ENCODE measurements at places on chromosomes 1 and 21.

DNA sequence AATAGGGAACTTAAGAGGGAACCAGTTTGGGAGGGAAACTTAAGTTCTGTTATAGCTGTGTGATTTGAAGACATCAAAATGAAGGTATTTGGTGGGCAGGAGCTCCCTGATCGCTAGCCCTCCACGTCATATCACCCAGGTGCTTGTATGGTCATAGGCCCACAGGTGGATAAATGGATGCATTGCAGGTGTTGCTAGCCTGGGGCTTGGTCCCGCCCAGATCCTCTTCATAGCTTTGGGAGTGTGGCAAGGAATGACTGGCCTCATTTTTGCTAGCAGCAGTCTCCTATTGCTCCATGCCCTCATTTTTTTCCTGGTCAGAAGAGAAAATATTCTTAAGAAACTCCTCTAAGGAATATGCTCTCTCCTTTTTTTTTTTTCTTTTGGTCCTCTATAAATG, 11.3 kb downstream of the GNPAT start:
- no peak for DNase-seq

- DNase-seq: no peak
These were observed 15.4 kb upstream of the GPR37L1 start for GRCh38 chr1:202107321-202107761.

DNA sequence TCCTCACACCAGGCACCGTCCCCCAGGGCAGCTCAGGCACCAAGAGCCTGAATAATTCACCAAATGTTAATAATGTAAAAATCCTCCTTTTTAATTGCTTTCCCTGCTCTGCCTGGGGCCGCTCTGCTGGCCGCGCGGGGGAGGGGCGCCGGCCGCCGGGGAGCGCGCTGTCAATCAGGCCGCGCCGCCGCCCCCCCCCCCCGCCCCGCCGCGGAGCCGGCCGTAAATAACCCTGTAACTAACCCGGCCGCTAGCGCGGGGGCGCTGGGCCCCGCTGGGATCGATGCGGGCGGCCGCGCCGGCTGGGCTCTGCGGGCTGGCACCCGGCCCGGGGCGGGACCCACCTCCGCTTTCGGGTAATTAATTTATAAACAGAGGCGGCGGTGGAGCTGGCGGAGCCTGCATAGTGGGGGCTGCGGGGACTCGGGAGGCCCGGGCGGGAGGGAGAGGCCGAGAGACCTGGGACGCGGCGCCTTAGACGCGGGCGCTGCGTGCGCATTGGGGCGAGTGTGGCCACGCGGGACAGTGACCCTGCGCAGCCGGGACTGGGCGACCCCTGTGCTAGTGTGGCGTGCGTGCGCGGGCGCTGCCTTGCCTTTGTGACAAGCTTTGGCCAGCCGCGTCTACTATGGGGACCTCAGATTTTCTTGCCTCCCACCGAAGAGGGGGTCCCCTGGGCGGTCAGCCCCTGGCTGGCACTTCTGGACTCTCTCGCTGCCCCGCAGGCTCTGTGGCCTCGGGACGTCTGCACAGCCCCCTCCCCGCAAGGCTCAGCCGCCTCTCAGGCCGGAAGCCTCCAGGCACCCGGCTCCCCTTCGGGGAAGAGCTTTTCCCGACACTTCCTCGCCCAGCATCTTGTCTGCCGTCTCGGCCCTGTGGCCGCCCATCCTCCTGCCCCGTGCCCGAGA, 16.6 kb downstream of the SAMD11 start:
- DNase-seq: peak; percentile 68

DNA sequence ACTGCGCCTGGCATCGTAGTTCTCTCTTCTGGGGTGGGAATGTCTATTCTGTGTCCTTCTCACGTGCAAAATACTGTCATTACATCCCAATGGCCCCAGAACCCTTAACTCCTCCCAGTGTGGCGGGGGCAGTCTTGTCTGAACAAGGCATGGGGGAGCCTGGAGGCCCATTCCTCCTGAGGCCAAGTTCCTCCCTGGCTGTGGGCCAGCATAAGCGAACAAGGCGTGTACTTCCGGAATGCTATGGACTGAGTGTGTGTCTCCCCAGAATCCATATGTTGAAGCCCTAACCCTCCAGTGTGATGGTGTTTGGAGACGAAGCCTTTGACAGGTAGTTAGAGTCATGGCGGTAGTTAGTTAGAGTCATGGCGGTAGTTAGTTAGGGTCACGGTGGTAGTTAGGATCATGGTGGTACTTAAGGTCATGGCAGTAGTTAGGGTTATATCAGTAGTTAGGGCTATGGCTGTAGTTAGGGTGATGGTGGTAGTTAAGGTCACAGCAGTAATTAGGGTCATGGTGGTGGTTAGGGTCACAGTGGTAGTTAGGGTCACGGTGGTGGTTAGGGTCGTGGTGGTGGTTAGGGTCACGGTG, 71.0 kb downstream of the PRKCZ start:
- no peak for DNase-seq

DNA sequence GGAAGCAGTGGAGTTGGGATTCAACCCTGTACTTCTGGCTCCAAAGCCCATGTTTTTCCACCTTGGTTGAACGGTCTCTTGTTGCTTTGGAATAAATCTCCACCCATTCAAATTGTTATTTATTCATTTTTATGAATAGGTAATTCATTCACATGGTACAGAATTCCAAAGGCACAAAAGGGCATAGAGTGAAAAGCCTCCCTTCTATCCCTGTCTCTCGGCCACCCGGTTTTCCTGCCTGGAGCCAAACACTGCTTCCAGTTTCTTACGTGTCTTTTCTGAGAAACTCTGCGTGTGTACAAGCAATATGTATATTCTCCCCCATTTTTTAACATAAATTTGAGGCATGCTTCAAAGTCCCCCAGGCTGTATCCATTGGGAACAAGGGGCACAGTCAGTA, 3.9 kb downstream of the EXTL1 start:
- no peak for DNase-seq

DNA sequence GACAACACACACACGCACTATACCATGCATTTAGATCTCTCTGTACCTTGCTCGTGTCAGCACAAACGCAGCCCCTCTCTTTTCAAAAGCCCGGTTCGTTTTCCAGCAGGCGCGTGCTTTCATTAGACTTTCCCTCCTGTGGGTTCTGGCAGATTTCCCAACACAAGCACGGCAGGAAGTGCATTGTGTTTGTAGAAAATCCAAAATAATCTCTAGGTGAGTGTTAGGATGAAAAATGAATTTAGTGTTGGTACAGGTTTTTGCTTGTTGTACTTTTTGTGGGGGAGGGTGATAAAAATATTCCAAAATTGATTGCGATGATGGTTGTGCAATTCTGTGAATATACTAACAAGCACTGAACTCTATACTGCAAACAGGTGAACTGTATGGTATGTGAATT, 54.1 kb upstream of the POFUT2 start:
- no peak for DNase-seq

- DNase-seq: no peak
These were observed 429 bp downstream of the SRRM1 start for GRCh38 chr1:24643363-24644099.

GRCh38 chr21:34911360-34911759, 137.7 kb downstream of the RUNX1 start:
- no peak for DNase-seq

GRCh38 chr1:153962088-153963029, 978 bp downstream of the SLC39A1 start:
- peak; percentile 48 for DNase-seq

GRCh38 chr1:199460933-199461332, 566.6 kb upstream of the NR5A2 start:
- peak; percentile 48 for DNase-seq

GRCh38 chr21:46620846-46621245, 14.6 kb upstream of the PRMT2 start:
- DNase-seq: no peak

GRCh38 chr1:89771991-89772560, 48.8 kb upstream of the LRRC8D start:
- DNase-seq: no peak

GRCh38 chr1:234437423-234438171, 41.4 kb downstream of the TARBP1 start:
- peak; percentile 1 for DNase-seq

DNA sequence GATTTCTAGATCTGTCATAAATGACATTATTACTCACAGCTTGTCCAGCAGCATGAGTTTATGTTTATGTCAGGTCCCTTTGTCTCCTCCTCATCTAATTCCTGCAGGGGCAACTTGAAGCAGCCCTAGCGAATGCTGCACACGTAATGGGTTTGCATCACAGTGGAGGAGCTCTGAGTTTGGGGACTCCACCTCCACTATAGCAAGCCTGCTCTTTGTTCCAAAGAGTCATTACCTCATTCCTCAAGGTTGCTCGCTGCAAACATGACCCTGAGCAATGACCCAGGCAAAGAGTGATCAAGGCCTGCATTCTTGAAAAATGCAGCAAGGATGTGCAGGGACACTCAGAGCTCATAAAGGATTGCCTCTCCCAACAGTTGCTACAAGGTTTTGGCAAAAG, 261.9 kb downstream of the HHIPL2 start:
- DNase-seq: no peak

- DNase-seq: no peak
These were observed 22.1 kb upstream of the POU2F1 start for GRCh38 chr1:167198518-167199133.

DNA sequence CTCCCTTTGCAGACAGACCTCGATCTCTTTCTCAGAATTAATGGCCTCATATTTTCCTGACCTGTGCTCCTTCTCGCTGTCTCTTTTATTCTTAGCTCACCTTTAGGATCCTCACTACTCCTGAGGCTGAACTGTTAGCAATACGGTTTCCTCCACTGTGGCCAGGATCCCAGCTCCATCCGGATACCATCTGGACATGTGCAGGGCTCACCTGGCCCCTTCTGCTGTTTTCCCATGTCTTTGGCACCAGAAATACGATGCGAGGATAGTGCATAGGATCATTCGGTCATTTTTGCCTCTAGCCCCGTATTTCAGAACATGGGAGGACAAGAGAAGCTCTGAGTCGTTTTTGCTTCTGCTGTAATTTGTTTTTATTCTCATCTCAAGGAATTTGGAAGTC, 108.5 kb upstream of the KIF26B start:
- no peak for DNase-seq

- peak; percentile 96 for DNase-seq
These were observed 350.9 kb downstream of the ST6GALNAC3 start for GRCh38 chr1:76425201-76426145.

GRCh38 chr1:235279694-235280093, 48.3 kb downstream of the ARID4B start:
- no peak for DNase-seq

GRCh38 chr1:22048351-22049192, 3.9 kb upstream of the CDC42 start:
- DNase-seq: no peak

GRCh38 chr1:17498214-17498613, 41.3 kb upstream of the ARHGEF10L start:
- no peak for DNase-seq

DNA sequence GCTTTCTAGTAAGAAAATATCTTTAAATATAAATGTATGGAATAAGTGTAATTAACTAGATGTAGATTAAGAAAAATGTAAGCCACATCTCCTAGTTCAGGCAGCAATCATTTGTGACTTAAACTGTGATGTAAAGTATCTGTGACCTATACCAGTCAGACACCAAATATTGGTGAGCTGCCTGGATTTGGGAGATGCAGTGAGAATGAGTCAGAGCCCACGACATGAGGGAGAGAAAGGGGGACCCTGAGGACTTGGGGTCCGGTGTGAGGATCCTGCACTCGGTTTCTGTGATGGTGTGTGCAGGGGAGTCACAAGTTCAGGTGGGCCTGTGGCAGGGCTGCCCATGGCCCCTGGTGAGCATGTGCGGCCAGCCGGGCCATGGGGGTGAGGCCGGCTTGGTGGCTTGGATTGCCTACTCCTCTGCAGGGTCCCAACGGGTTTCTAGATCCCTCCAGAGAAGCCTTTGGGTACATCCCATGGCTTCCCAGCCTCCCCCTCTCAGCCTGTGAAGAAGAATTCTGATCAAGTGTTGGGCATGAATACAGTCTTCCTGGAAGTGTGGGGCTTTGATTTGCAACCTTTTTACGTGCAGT, 19.0 kb upstream of the ABCG1 start:
- DNase-seq: peak; percentile 46

GRCh38 chr1:18931730-18932129, 24.7 kb downstream of the IFFO2 start:
- DNase-seq: no peak

GRCh38 chr1:153545067-153546055, at the start of gene S100A4:
S100A4 (minus strand) TSS chr1:153545806; CDS start chr1:153544794, 1,012 bp downstream.
- DNase-seq: peak; percentile 96

DNA sequence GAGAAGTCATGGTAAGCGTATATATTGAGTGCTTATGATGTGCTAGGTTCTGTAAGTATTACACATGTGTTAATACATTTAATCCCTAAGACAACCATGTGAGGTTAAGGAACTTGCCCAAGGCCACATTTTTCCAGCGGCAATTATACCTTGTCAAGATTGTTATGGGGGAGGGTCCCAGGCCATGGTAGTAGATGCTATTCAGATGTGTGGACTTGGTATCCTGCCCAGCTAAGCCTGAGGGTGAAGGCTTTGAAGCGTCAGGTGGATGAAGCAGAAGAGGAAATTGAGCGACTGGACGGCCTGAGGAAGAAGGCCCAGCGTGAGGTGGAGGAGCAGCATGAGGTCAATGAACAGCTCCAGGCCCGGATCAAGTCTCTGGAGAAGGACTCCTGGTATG, 3.6 kb upstream of the TUFT1 start:
- no peak for DNase-seq

DNA sequence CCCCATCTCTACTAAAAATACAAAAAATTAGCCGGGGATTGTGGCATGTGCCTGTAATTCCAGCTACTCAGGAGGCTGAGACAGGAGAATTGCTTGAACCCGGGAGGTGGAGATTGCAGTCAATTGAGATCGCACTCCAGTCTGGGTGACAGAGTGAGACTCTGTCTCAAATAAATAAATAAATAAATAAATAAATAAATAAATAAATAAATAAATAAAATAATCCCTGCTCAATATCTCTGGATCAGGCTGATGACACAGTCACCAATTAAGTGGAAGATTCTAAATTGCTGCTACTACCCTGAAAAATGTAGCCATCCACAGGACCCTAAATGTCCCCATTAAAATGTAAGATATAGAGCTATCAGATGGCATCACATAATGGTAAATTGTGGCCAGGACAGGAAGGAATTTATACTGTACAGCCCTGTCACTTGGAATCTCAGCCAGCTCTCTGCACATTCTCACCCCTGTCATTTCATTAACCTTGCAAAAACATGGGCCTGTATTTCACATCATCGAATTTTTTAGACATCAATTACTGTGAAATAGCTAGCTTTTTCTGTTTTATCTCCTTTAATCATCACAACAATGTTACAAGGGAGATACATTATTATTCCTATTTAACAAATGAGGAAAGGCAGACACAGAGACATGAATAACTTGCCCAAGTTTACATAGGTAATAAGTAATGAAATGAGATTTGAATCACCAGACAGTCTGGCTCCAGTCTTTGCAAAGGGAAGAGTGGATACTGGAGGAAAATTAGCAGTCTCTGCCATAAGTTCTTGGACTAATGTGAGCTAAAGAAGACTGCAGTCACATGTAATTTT, 56.7 kb upstream of the NTPCR start:
- DNase-seq: no peak

GRCh38 chr1:77832901-77833300, 53.5 kb downstream of the MIGA1 start:
- DNase-seq: peak; percentile 98
